Ammon's horn (tissue), 1 donor: ENCODE measurements at places on chromosomes 7 and 10.

DNA sequence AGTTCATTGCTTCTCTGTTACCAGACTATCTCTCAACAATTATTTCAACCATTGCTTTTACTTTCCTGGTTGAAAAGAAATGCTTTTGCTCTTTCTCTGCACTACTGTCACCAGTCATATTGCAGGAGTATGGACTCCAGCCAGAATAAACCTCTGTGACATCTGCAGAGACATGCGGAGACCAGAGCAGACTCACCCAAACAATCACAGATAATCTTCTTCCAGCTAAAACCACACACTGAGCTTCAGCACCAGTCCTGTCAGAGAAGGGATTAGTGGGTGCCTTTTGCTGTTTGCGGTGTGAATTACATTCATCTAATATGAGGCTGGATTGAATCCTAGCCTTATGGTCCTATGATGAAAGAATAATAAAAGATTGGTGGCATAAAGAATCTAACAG lies 258.6 kb downstream of the CNTNAP2 start:
- DNase-seq: no peak

DNA sequence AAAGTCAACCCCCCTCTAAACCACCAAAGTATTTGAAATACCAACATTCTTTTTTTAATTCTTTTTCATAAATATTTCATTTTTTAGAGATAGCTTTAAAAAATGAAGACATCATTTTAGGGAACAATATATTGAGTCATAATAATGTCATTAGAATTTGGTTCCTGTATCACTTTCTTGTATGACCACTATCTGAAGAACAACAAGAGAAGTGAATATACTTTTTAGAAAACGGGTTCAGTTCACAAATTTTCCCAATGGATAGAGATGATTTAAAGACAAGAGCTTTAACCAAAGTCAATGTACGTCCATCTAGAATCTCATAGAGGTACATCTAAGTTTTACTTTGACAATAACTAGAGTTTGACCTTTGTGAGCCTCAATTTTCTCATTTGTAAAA lies 48.2 kb downstream of the CUBN start:
- no peak for DNase-seq

- DNase-seq: no peak
These were observed 111.4 kb upstream of the CACUL1 start for GRCh38 chr10:118865998-118866693.

DNA sequence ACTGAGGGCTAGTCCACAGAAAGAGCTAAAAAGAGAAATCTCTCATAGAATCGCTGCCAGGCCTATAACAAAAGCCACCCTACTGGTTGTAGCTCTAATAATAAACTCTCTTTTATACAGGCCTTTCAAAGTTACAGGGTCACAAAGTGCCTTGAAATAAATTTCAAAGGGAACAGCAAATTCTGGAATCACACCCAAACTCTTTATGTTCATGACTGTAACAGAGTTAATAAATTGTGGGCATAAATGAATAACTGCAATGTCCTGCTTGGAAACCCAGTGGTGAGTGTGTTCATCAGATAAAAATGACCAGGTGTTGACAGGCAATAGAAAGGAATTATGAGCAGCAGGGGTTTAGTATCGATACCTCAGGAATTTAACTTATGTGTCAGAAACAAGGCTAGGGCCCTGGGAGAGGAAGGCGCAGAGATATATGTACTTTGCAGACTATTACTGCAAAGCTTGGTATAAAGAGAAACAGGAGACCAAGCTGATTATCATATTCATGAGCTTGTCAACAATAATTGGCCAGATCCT lies 9.3 kb downstream of the CDC14C start:
- DNase-seq: no peak

DNA sequence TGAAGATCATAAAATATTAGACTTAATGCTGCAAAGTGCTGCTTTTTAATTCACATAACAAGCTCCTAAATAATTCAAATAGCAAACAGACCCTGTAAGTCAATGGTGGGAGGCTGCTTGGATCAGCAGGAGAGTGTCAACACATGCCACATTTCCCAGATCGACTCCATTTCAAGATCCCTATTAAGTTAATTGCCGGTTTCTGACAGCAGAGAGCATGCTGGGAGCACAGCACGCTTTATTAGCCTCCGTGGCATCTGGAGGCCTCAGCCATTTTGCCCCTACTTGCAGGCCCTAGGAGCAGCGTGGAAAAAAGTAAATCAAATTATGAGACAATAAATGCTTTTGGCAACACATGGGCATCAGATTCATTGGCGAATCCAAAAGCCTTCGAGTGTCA lies 201.0 kb downstream of the EMX2 start:
- DNase-seq: no peak

GRCh38 chr7:139648941-139649425 lies 125.5 kb downstream of the CLEC2L start:
- DNase-seq: no peak

- DNase-seq: no peak
These were observed 212.9 kb downstream of the SNX10 start for GRCh38 chr7:26504411-26505120.

DNA sequence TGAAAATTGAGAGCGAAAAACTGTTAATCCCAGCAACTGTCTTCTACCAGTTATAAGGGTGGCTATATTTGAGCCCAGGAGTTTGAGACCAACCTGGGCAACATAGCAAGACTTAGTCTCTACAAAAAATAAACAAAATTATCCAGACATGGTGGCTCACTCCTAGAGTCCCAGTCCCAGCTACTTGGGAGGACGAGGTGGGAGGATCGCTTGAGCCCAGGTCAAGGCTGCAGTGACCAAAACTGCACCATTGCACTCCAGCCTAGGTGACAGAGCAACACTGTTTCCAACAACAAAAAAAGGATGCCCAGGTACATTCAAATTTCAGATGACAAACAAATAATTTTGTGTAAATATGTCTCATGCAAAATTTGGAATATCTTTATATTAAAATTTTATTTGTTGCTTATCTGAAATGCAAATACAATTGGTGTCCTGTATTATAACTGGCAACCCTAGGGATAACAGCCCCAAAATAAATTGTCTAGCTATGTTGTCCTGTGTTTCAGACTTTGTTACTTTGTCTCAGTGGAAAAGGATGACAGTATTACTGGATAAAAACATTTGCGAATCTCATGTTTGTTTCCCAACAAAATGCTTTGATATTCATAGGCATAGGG lies 26.7 kb downstream of the FAM171A1 start:
- no peak for DNase-seq

DNA sequence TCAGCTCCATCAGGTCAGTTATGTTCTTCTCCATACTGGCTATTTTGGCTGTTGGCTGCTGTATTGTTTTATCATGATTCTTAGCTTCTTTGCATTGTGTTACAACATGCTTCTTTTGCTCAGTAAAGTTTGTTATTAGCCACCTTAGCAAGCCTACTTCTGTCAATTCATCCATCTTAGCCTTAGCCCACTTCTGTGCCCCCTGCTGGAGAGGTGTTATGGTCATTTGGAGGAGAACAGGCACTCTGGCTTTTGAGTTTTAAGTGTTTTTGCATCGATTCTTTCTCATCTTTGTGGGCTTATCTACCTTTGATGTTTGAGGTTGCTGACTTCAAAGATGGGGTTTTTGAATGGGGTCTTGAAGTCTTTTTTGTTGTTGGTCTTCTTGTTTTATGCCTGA lies 204.6 kb upstream of the FOXP2 start:
- no peak for DNase-seq

DNA sequence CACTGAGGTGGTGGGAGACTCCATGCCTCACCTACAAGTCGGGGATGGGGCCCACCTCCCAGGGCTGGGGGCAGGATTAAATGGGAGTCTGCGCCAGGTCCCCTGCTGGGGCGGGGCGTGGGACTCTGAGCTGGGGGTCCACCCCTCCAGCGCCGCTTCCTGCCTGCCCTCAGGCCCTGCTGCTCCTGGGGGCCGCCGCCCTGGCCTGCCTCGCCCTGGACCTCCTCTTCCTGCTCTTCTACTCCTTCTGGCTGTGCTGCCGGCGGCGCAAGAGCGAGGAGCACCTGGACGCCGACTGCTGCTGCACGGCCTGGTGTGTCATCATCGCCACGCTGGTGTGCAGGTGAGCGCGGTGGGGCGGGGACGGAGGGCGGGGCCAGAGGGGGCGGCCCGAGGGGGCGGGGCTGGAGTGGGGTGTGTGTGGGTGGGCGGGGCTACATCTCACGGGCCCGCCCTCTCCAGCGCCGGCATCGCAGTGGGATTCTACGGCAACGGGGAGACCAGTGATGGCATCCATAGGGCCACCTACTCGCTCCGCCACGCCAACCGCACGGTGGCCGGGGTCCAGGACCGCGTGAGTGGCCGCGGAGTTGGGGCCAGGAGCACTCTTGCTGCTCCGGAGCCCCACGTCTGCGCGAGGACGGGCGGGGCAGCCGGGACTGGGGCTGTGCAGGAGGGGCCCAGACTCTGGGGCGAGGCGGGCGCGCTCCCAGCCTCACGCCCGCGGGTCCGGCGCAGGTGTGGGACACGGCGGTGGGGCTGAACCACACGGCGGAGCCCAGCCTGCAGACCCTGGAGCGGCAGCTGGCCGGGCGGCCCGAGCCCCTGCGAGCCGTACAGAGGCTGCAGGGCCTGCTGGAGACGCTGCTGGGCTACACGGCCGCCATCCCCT lies 15.1 kb downstream of the TTYH3 start:
- DNase-seq: no peak

- no peak for DNase-seq
These were observed 666 bp downstream of the TMEM139 start for GRCh38 chr7:143285470-143285778.

DNA sequence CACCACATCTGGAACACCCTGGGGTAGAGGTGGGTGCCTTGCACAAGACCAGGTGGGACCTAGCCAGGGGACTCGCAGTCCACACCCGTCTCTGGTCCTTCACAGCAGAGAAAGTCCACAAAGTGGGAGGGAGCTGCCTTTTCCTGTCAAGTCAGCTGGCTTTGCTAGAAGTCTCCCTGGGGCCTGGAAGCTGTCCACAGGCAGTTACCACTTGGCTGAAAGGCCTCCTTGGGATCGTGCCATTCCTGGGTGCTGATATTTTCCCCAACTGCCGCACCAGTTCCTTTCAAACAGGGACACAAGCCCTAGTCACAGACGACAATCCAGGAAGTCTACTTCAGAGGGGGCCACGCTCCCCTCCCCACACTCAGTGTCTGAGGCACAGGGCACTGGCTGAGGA lies 75.4 kb downstream of the AFAP1L2 start:
- DNase-seq: peak; percentile 61

DNA sequence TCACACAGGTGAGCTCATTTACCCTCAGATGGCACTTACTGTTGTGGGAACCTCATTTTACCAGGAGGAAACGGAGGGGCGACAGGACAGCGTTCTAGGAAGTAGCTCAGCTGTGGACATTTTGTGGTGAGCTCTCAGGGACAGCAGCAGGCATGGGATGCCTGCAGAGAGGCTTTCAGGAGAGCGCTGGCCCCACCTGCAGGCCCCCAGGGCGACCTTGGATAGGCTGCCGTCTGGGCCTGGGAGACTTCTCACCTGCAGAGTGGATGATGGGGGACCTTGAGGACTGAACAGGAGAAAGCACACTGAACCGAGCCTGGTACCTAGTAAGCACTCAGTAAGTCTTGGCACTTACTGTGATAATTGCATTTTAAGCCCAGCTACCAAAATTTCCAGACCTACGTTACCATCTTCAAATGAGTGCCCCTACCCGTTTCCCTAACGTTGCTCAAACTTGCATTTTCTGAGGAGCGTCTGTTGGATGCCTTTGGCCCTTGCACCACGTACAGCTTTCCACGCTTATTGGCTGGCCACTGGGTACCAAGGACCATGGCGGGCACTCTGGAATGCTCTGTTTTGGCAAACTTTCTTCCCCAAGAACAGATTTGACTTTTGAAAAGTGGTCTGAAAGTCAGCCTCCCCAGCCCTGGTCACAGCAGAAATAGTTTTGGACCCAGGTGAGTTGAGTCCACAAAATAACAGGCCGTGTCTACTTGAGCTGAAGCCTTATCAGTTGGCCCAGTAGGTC lies 223.4 kb downstream of the EBF3 start:
- no peak for DNase-seq

- DNase-seq: peak; percentile 66
These were observed 22.6 kb upstream of the TRIM8 start for GRCh38 chr10:102621443-102622325.

GRCh38 chr10:113415246-113415645 lies 137.6 kb upstream of the HABP2 start:
- no peak for DNase-seq

GRCh38 chr7:121752706-121753105 lies 120.3 kb upstream of the PTPRZ1 start:
- DNase-seq: peak; percentile 56

- no peak for DNase-seq
These were observed 15.3 kb upstream of the ASB4 start for GRCh38 chr7:95470452-95470851.

DNA sequence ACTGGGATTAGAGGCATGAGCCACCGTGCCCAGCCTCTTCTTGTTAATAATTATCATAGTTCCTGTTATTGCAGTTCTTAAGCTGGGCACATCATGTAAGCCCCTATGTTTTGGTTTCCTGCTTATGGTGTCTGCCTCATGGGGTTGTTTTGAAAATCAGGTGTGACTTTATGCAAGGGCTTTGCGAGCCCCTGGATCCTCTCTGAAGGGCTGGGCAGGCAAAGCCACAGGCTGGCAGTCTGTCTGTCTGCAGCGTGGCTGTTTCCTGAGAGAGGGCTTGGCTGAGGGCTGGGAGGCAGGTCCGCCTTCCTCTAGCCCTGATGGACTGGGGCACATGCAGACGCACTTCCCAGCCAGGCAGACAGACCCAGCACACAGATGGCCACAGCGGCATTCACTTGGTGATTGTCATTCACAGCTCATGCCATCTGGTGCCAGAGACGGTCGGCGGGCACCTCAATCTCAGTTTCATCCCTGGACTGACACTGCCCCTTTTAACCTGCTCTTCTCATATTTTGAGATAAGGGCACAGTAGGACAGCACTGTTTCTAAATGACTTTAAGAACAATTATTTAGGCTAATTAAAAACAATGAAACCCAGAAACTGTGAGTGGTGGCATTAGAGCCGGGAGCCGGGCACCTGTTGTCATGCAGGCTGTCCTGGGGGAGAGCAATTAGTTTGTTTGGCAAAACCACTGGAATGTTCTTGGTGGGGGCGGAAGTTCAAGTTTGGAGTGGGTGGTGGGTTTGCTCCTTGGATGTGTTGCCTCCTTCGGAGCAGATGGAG lies 35.5 kb downstream of the RBM20 start:
- peak; percentile 16 for DNase-seq

DNA sequence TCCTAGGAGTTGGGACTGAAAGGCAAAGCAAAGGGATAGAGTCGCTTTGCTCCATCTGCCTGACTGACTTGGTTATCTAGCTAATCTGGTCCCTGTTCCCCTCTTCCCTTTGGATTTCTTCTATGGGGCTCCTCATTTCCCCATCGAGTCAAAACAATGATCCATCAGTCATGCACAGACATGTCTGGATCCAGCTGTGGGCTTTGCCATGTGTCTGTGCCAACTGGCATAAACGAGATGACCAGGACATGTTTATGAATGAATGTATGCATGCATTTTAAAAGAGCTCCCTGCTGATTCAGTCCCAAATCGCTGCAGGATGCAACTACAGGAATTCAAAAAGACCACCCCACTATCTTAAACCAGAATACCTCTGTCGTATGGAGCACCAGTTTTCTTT lies 122.0 kb downstream of the ARL4A start:
- no peak for DNase-seq

GRCh38 chr10:89575031-89575430 lies 39.6 kb upstream of the SLC16A12 start:
- DNase-seq: no peak

GRCh38 chr7:137937202-137937560 lies 64.7 kb downstream of the CREB3L2 start:
- DNase-seq: no peak
